Stimulated activated CD8-positive, alpha-beta memory T cell treated with anti-CD3 and anti-CD28 coated beads, Interleukin-4, amount 100 ng/mL, for 1 hour (primary cell): ENCODE measurements at places on chromosomes 3 and 15.

- no peak for DNase-seq
These were observed 122.3 kb upstream of the AADACL2 start for GRCh38 chr3:151611419-151611818.

GRCh38 chr3:155307183-155307582 lies 13.7 kb upstream of the STRIT1 start:
- DNase-seq: no peak

- no peak for DNase-seq
These were observed 135.0 kb downstream of the STAG1 start for GRCh38 chr3:136617198-136617597.

DNA sequence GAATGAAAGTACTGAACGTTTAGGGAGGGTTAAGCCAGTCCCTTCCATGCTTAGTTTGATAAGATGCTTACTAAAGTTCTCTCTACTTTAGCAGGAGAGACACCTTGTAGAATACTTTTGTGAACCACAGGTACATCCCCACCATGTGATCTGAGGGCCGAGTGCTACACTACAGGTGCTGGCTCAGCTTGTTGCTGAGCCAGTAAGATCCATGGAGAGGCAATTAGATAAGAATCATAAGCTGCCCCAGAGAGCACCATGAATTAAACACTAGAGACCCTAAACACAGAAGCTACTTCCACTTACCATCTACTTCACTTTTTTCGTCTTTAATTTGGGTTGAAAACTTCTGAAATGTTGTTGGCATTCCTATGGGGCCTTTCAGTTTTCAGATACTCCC lies 70.5 kb upstream of the GOLGA8B start:
- no peak for DNase-seq

DNA sequence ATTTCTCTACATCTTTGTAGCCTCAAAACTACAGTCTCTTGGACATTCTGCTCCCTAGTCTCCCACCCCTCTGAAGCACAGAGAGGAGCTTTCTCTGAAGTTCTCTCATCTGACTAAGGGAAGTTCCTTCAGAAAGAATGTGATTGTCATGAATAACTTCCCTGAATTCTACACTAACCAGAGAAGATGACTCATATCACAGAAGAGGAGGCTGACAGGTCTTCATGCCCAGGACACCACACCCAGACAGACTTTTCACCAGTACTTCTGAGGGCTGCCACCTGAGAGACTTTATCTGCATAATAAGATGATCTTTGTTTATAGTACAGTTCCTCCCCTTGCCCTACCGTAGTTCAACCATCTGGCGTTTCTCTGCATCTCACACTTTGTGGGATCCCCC lies 52.8 kb downstream of the CDIN1 start:
- DNase-seq: no peak

DNA sequence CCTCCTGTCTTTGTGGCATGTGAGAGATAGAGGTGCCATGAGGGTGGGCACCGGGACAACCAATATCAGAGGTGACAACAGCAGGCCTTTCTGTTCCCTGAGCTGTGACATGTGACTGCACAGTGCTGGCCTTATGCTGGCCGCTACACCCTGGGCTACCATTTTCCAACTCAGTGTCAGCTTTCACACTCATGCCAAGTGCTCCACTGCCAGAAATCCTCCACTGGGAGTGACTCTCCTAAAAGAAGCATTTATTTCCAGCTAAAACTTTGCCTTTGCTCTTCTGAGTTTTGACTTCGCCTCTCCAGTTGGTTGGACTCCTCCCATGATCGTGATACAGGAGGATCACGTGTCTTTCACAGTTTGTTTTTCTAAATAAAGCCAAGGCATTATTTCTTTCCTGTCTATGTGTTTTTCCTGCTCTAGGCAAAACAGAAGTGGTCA lies 31.4 kb downstream of the CA12 start:
- no peak for DNase-seq

DNA sequence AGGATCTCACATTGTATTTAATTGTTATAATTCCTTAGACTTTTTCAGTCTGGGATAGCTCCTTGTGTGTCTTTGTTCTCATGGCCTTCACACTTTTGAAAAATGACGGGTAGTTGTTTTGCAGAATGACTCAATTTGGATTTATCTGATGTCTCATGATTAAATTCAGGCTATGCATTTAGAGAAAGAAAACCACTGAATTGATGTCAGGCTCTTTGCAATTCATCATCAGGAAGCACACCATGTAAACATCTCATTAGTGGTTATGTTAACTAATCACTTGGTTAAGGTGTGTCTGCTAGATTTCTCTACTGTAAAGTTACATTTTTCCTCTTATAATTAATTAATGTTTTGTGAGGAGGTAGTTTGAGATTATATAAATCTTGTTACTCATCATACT lies 8.0 kb upstream of the SLC22A13 start:
- DNase-seq: no peak

DNA sequence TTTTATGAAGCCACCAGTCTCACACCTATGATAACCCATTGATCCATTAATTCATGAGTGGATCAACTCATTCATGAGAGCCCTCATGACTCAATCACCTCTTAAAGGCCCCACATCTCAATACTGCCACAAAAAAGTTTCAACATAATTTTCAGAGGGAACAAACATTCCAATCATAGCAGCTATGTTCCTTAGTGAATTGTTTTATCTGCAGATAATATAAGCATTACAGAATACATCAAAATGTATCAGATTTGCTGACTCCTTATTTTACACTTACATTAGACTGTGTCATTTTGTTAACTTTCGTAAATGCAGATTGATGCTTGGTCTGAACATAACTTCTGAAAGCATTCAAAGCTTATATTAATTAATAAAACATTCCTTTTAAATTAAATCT lies 155.3 kb upstream of the MBNL1 start:
- DNase-seq: no peak

DNA sequence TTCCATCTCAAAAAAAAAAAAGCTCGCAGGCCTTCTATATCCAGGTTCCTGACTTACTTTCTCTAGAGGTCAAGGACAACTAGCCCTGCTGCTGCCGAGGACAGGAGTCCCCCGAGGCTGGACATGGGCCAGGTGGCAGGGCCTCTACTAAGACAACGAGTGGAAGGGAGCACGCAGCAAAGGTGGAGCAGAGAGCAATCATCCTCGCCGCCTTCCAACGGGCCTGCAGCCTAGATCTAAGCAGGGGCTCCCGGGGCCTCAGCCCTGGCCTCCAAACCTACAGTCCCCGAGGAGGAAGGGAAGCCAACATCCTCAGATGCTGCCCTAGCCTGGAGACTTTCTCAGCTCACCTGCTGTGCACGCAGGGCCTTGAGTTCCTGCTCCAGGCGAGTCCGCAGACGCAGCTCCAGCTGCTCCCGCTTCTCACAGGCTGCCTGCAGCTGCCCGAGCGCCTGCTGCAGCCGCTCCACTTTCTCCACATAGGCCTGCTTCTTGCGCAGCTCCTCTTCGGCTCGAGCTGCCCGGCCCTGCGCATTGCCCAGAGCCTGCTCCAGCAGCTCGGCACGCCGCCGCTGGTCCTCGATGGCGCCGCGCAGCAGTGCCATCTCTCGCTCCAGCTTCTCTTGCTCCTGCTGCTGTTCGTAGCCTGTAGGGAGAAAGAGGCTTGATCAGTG lies 12.9 kb downstream of the AMOTL2 start:
- DNase-seq: no peak

GRCh38 chr3:118817748-118818165 lies 216.9 kb downstream of the IGSF11 start:
- DNase-seq: no peak

DNA sequence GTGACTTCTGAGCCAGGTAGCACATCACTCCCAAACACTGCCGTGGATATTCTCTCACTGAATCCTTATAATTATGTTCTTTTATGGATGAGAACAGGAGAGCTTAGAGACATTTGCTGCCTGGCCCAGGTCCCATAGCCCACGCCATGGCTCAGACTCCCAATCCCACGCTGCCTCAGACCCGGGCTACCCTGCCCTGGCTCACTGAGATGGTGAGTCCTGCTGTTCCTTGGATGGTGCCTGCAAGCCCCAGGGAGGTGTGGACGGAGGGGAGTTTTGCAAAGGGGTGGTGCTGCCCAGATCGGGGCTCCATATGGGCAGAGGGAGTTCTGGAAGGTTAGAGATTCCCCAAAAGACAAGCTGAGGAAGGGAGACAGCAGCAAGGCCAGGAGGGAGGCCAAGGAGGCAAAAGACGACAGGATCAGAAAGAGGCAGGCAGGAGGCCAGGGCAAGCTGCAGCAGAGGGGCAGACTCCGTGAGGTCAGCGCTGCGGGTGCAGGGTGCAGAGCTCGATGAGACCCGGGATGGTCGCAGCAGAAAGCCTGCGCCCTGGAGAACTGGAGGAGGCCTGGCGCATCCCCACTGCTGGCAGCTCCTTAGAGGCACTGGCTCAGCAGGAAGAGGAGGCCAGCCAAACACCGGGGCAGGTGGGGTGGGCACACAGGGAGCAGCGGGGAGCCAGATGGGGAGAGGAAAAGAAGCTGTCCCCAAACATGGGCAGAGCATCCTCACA lies 95.7 kb upstream of the ALDH1A3 start:
- DNase-seq: no peak

GRCh38 chr3:122060040-122060698 lies 5.0 kb downstream of the CD86 start:
- no peak for DNase-seq

GRCh38 chr3:377158-377561 lies 180.6 kb downstream of the CHL1 start:
- DNase-seq: no peak

DNA sequence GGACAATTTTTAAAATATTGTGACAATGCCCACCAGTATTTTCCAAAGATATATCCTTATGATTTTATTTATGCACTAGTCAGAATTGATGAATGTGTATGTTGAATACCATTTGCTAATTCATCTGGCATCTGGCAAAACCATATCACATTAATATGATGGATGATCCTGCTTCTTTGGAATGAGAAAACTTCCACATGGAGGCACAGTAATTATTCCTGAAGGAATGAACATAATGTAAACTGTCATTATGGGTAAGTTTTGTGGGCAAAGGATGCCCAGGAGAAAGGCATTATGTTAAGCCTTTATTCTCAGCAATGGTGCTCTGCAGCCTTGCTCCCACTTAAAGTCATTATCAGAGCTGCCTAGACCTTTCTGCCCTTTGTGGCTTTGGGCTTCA lies 113.0 kb upstream of the MME start:
- DNase-seq: no peak

- DNase-seq: no peak
These were observed 41.7 kb downstream of the CHST14 start for GRCh38 chr15:40512440-40512839.

- no peak for DNase-seq
These were observed 440.1 kb downstream of the GABRG3 start for GRCh38 chr15:27410996-27411605.

DNA sequence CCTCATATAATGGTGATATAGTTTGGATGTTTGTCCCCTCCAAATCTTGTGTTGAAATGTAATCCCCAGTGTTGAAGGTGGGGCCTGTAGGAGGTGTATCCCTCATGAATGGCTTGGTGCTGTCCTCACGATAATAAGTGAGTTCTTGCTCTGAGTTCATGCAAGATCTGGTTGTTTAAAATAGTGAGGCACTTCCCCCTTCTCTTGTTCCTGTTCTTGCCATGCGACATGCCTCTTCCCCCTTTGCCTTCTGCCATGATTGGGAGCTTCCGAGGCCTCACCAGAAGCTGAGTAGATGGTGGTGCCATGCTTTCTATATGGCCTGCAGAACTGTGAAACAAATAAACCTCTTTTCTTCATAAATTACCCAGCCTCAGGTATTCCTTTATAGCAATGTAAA lies 39.2 kb downstream of the REC114 start:
- no peak for DNase-seq

- no peak for DNase-seq
These were observed 11.0 kb upstream of the ONECUT1 start for GRCh38 chr15:52800828-52801747.
